Left renal cortex interstitium (tissue), 4 donors: ENCODE measurements at places on chromosomes 12 and 14. TPM values are rescaled to one million over a fixed set of nuclear protein-coding genes. Genes with fewer than 3 reads are reported as not detected.

The MYBPC1 gene
- polyA plus RNA-seq = 0.33 TPM

- DNase-seq = no peak
Observed at GRCh38 chr12:57431654-57432188, 878 bp upstream of the R3HDM2 start.

GRCh38 chr12:76026643-76027063 lies 4.9 kb downstream of the PHLDA1 start:
- DNase-seq = no peak

The RFX4 gene
- polyA plus RNA-seq = not detected
